ENCODE measurements at places on chromosomes 1 and 21.

- DNase-seq: no peak
These were observed 131.6 kb downstream of the GRIK1 start for GRCh38 chr21:29808153-29808552.

DNA sequence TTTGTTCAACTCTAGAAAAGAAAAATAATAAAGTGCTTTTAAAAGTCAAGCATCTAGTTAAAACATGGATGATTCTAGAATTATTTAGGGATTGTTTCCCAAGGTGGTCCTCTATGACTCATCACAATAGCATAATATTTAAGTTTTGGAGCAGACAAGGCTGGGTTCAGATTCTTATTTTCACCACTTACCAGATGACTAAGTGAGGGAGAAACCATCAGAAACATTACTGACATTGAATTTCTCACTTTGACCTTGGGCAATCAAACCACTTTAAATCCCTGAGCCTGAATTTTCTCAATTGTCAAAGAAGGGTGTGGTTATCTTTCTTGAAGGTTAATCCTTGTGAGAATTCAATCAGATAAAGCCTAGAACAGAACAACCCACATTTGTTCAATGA is 102.5 kb upstream of the PTGFR start:
- no peak for DNase-seq

DNA sequence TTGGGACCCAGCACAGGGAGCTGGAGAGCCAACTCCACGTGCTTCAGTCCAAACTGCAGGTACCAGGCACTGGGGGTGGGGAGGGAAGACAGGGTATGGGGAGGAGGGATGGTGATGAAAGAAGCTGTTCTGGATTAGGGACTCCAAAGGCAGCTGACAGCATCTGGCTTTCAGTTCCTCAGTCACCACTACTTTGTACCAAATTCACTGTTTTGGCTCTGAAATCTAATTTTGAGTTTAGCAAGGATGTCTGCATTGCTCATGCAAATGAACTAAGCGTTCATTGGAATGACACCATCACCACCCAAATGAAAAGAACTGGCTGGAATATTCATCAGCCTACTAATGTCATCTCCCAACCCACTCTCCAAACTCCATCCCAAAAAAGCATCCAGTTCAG is 8.7 kb downstream of the C1orf74 start:
- no peak for DNase-seq

DNA sequence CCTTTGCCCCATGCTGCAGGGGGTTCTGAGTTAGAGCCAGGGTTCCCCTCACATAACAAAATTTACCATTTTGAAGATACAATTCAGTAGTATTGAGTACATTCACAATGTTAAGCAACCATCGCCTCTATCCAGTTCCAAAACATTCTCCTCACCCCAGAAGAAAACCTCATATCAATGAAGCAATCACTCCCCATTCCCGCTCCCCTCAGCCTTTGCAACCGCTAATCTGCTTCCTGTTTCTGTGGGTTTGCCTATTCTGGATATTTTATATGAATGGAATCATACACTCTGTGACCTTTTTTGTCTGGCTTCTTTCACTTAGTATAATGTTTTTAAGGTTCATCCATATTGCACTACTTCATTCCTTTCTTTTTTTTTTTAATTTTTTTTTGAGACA is 32.9 kb downstream of the SERINC2 start:
- no peak for DNase-seq

- no peak for DNase-seq
These were observed 541.0 kb upstream of the ADGRL4 start for GRCh38 chr1:79547514-79547913.

DNA sequence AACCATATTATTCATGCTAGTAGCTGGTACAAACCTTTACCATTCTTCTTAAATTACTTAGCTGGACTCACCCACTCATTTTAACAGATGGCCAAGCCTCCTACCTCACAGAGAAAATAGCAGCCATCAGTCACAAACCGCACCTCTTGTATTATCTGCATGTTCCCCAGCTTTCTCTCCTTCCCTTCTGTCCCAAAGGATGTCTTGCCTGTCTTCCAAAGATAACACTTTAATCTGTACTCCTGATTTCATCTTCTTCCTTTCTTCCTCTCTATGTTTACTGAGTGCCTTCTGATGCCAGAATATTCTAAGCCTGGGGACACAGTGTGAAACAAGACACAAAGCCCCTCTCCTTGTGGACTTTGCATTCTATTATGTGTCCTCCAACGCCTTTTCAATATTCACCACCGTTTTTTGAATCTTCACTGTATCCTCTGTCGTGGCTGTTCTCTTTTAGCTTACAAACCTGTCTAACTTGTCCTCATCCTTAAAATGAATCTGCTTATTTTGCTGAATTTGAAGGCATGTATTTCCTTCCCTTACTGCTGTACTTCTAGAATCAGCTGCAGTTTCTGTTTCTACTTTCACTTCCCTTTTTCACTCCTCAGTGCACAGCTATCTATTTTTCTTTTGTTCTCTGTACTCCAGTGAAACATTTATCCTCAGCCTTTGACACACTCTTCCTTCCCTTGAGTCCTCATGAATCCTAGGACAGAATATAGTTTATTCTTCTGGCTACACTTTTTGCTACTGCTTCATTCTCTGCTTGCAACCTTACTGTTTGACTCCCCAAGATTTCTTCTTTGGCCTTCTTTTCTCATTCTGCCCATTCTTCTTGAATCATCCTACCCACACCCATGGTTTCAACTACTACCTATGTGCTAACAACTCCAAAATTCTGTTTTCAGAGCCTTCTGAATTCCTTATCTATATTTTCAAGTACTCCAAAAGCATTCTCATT is 216.9 kb upstream of the SAMSN1 start:
- no peak for DNase-seq

- DNase-seq: no peak
These were observed 86.0 kb downstream of the EPHB2 start for GRCh38 chr1:22796642-22797041.

DNA sequence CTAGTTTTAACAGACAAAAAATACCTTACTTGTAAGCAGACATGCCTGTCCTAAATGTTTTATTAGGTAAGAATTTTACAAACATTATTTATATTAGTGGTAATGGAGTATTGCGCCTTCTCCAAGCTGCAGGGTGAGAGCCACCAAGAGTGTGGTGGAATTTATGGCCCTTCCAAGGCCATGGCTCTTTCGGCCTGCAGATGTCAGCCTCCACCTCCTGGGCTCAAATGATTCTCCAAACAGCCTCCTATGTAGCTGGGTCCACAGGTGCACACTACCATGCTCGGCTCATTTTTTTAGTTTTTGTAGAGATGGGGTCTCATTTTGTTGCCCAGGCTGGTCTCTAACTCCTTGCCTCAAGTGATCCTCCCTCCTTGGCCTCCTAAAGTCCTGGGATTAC is 56.3 kb downstream of the ITGB3BP start:
- no peak for DNase-seq

GRCh38 chr1:89757532-89757931 is 63.3 kb upstream of the LRRC8D start:
- DNase-seq: no peak

GRCh38 chr1:28160782-28161266 is 15.7 kb downstream of the PTAFR start:
- DNase-seq: no peak

DNA sequence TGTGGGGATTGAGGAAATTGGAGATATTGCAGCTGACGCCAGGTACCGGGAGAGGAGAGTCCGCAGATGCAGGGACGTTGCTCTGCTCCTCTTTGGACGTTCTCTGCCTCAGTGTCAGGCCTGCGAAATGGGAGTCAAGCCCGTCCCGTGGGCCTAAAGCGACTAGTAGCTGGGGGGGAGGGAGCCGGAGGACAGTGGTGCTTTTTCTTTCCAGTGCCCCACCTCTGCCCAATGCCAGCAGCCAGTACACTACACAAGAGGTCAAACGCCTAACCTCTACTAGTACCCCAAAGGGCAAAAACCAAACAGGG is 413.6 kb upstream of the ESRRG start:
- no peak for DNase-seq
